ENCODE measurements at places on chromosomes 7 and 10.

DNA sequence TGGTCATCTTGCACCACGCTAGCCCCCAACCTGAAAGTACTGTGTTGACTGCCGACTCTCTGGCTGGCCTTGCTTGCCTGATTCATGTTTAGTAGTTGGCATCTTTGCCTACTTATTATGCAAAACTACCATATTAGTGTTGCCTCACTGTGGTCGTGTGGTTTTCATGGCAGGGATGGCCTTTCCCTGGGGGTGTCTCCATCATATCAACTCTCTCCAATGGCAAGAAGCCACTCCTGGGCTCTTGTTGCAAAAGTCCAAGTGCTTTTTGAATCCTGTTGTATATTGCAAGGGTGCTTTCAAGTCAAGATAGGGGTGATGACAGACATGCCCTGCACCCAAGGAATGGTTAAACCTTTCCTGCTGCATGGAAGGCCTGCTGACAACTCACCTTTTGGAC lies 39.4 kb downstream of the ABLIM1 start:
- no peak for DNase-seq

GRCh38 chr10:77713521-77714280 lies 76.1 kb upstream of the KCNMA1 start:
- DNase-seq: no peak

DNA sequence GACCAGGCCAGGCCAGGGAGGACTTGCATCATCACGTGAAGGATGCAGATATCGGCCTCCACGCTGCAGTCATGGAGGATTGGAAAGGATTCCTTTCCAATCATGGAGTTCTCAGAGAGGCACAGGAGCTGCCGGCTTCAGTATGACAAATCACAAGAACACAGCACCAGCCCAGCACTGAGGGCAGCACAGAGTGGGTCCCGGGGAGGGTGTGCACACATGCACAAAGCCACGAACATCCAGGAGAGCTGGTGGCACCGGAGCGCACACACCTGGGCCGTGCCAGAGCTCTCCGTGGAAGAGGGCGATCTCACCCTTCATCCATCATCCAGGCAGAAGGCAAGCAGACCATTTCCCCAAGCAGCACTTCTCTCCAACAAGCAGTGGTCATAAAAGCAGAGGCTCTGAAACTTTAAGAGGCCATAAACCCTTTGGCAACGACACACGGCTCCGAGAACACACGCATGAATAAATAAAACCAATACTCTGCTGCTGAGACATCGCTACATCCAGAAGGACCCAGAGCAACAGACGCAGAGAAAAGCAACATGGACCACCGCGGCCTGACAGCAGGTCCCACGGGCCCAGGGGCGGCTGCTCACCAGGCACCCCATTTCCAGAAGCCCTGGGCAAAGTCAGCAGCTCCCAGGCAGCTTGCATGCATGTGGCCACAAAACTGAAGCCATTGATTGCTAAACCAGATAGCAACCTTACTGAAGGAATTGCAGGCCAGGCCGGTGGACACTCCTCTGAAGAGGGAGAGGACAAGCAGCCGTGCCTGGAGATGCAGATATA lies 180.8 kb downstream of the USP6NL start:
- no peak for DNase-seq

GRCh38 chr10:122630526-122630925 lies 69.1 kb downstream of the C10orf120 start:
- DNase-seq: no peak

DNA sequence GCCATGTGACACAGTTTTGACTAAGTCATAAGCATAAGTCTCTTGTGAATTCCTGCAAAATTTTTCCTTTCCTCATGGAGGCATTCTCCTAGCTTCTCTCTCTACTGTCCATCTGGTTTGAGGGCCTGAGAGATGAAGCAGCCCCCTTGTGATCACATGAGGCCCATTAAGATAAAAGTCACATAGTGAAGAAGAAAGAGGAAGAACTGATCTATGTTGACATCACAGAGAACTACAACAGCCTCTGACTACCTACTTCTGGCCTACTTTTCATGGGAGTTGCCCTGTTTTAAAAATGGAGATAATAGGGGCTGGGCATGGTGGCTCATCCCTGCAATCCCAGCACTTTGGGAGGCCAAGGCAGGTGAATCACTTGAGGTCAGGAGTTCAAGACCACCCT lies 50.4 kb downstream of the TFEC start:
- DNase-seq: no peak

DNA sequence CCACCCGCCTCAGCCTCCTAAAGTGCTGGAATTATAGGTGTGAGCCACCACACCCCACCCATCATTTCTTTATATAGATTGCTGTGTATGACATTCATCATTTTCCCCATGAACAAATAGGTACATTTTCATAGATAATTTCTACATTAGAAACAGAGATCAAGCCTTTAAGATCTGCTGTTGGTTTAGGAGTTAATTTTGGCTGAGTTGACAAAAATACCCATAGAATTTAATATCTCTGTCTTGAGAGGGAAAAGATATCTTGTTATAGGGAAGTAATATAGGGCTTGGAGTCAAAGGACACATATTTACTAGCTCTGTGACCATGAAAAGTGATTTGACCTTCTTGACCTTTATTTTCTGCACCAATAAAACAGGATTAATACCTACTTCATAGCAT lies 51.8 kb downstream of the LRMDA start:
- DNase-seq: no peak

DNA sequence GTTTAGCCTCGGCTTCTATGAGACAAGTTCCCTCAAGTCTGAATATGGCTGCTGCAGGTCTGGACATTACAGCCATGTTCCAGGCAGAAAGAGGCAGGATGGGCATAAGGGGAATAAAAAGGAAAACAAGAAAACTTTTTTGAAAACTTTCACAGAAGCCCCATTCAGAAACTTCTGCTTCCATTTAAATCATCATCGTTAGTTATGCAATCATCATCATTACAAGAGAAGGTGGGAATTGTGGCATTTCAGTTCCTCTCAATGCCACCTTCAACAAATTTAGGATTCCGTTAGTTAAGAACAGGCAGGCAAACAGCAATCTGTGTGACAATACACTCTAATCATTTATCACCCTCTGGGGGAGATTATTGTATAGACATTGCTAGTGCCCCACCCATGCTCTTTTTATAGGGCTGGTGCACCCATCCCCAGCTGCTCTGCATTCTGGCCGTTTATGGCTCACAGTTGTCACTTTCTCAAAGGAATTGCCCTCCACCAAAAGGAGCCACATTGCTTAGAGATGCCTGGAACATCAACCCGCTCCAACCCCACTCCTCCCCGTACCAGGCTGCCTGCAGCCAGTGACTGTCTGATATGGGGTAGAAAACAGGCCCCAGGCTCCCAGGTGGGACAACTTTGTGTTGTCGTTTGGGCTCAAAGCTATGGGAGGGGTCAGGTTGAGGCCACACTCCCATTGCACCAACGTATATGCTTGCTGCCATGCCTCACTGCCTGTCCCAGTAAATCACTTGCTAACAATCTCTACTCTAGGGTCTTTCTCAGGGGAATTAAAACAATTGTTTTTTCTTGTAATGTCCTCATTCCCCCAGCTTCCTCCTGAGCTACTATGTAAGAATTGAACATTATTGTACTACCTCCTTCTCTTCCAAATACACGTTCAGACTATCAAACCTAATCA lies 24.2 kb downstream of the ITGB8 start:
- no peak for DNase-seq

DNA sequence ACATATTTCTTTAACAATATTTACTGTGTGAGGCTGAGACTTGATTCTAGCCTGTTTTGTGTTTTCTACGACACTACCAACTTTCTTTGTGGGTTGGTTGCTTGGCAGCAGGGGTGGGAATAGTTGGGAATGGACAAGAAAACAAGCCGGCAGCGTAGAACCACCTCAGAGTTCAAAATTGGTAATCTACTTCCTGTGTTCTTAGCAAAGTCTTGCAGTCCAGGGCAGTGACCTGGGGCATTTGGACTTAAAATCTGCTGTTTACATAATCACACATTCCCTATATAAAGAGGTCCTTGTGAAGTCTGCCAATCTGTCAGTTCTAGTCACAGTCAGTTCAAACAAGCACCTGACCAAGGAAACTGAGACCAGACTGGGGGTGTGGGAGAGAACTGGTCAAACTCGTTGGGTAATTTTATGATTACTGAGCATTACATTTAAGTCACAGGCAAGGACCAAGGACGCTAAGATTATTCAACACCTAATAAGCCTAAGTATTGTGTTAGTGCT lies 167.9 kb downstream of the CPEB3 start:
- DNase-seq: no peak

- DNase-seq: no peak
Measured at GRCh38 chr7:50679218-50680007, 103.3 kb downstream of the GRB10 start.

All from stimulated activated CD4-positive, alpha-beta T cell treated with anti-CD3 and anti-CD28 coated beads, Interleukin-2, amount 100 ng/mL, for 24 hours (primary cell).